ENCODE measurements at places on chromosomes 2 and 18.

- DNase-seq = no peak
Measured at GRCh38 chr2:197674591-197674990, 796 bp downstream of the RFTN2 start.

DNA sequence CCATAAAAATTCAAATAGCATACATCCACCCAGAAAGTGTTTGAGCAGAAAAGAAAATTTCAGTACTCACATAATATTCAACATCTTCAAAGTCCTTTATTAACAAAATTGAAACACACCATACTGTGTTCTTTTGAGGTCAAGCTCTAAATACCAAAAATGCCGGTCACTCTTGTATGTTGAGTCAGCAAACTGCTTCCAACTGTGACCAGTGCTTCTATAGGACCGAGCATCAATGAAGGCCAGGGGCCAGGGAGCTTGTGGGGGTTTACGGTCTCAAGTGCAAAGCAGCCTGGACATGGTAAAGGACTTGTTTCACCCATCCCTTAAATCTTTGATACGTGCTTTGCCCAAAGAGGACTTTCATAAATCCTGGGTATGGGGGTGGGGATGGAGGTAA lies 112.7 kb upstream of the REV1 start:
- no peak for DNase-seq

GRCh38 chr2:65388051-65388531 lies 44.3 kb downstream of the SPRED2 start:
- no peak for DNase-seq

GRCh38 chr2:128579825-128580224 lies 261.2 kb upstream of the HS6ST1 start:
- DNase-seq = no peak

DNA sequence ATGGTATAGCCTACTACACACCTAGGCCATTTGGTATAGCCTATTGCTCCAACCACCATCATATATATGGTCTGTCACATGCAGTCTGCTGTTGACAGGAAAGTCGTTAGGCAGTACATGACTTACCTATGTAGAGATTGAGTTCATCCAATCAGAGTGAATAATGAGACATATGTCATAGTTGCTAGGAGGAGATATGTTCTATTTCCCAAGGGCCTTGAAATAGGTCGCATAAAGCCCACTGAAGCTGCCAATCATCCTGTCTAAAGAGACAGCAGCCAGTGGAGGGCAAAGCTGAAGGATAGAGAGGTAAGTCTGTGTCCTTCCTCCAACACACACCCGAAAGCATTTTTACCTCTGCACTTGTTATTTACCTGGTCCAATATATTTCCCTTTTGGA lies 263.4 kb downstream of the PTPRM start:
- no peak for DNase-seq
